Naive B cell (primary cell): ENCODE measurements at places on chromosomes 2 and 18.

DNA sequence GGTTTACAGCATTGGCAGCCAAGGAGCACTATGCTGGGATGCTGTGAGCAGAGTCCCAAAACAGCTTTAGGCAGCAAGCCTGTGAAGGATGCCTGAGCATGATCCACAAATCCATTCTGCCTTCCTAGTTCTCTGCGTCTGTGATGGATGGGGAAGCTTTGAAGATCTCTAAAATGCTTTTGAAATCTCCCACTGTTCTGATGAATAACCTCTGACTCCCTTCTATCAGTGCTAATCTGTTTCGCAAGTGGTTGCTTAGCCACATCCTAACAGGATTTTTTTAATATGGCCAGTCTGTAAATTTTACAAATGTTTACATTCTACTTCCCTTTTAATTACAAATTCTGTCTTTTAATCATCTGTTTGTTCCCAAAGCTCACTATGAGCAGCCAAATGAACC, 319.2 kb downstream of the GULP1 start:
- no peak for DNase-seq

DNA sequence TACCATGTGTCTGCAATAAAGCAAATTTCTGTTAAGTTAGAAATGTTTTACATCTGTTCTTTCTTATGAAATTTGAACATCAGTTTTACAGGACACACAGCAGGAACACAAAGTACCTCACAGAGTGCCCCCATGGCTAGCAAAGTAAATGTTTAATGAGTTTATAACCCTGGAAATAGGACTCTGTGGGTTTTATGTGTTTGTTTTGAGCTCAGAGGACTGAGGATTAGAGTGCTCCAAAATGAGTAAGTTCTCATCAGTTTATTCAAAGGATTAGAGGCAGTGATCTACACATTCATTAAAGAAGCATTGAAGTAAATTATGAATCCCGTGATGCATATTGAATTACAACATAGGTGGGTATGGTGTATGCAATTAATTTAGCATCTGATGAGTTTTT, 281.8 kb downstream of the GULP1 start:
- no peak for DNase-seq

- no peak for DNase-seq
Observed at GRCh38 chr2:27435628-27436027, 6.6 kb upstream of the KRTCAP3 start.

- DNase-seq = no peak
Observed at GRCh38 chr2:237630216-237631000, 3.0 kb downstream of the LRRFIP1 start.

- DNase-seq = no peak
Observed at GRCh38 chr2:37829202-37829601, 95.9 kb upstream of the RMDN2 start.

DNA sequence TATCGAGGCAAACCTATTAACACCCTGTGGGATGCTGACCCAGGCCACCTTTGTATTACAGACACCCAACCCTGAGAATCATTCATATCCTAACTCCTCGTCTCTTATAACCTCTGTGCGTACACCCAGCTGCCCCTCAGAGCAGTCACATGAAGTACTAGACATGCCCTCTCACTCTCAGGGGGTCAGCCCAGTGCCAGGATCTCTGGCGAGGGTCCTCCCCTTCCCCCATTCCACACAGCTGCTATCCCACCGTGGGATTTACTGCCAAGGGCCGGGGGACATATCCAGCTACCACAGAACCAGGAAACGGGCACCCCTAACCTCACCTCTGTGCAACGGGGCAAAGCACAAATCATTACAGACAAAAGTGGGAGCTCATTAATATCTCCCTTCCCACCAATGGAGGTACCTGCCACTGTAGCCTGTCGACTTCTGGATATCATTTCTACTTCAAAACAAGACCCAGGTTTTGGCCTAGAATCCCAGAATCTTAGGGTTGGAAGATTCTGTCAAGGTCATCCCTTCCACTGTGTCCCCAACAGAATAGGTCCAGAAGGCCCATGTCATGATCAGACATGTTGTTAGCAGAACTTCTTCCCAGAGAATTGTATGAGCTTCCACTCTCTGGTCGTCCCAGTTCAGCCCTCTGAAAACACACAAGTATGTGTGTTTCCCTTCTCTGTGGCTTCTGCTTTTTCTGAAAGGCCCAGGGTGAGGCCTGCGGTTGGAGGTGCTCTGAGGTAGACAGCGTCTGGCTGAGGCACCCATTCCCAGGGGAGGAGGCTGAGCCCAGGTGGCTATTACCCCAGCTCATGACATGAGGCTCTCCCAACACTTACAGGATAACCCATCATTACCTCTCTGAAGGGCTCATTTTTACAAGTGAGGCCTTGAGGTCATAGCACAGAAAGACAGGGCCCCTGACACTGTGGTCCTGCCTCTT, 1.7 kb downstream of the TMBIM1 start:
- peak; percentile 93 for DNase-seq

GRCh38 chr18:24928301-24928878, 423.6 kb downstream of the ZNF521 start:
- DNase-seq = peak; percentile 41

DNA sequence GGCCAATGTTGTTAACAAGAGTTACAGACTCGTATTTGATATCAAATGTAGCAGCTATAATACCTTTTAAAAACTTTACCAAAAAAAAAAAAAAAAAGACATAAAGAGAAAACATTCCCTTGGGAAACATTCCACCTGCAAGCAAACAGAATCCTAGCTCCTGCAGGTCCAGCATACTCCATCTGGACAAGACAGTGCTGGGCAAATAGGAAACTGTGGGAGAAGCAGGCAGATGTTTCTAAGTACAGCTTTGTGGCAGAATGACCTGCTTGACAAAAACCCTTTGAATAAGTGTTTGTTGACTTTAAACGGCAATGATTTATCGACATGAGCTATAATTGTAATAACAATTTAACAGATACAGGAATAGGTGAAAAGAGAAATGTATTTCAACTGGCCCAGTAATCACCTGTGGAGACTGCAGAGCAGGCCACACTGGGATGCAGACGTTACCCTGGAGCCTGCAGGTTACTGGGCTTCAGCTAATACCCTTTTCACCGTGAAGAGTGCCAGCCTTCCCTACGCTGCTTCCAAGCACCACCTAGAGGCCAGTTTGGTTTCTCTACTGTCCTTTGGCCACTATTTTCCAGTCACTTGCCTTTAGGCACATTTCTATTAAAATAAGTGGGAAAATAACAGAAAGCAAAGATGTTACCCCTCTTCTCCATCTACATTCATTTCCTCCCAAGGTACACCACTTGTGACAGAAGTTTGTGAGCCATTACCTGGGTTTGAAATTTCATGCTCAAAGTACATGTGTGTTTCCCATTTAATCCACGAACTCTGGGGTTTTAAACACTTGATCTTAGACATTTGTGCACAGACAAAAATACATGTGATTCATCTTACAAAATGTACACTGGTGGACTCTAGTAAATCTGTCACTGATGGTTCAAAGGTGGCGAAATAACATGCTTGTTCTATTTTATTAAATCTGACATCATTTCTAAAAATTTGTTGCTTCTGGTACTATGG, 96.9 kb upstream of the ZNF397 start:
- peak; percentile 20 for DNase-seq

DNA sequence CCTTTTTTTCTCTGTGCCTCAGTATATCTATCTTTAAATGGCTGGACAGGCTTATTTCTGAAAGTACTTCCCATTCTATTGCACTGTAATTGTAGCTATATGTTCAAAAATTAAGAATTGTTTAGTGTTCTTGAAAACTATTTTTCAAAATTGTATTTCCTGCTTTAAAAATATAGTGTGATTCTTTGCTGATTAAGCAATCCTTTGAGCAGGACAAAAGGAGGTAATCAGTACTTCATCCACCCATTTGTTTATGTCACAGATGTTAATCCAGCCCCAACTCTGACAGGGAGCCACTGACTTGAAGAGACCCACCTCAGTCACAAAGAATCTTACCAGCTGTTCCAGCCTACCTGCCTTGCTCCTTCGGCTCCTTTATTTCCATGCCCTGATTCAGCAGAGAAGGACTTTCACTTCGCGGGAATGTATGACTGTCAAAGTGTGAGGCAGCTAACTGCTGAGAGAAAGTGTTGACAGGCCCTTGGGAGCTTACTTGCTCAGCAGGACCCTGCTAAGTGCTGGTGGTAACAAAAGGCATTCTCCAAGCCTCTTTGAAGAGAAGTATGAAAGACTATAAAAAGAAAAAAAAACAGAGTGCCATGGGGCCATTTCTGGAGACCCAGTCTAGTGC, 393.3 kb upstream of the CYRIA start:
- no peak for DNase-seq

GRCh38 chr2:19886261-19886660, 15.5 kb downstream of the TTC32 start:
- no peak for DNase-seq

DNA sequence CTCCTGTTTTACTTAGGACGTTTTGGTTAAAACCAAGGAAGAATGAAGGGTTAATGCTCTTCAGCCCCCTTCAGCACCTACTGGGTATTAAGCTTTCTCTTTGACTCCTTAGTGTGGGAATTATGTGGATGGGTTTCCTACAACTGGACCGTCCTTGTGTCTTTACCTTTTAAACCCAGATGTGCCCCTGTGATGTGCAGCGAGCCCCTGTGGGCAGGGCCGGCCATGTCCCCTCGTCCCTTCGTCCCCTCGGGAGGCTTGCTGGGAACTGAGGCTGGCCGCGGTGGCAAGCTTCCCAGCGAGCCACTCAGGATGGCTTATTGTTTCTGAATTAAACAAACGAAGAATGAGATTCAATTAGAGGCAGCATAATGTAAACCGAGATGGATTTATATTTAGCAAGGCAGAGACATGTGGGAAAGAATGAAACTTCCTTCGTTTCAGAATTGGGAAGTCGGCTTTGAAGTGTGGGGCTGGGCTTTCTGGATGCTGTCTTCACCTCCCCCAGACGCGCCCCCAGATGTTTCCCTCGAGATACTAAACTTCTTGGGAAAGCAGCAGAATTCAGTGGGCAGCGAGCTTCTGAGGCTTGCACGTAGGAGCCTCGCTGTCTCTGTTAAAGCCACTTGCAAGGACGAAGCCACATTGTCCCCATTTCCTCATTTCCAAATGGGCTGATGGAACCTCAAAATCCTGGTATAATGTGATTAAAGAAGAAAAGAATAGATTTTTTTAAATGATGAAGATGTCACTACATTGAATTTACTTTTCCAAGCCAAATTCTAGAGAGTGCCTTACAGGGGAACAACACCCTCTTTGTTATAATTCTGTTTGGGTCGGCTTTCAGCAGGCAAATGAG, 146.0 kb downstream of the VAPA start:
- no peak for DNase-seq

DNA sequence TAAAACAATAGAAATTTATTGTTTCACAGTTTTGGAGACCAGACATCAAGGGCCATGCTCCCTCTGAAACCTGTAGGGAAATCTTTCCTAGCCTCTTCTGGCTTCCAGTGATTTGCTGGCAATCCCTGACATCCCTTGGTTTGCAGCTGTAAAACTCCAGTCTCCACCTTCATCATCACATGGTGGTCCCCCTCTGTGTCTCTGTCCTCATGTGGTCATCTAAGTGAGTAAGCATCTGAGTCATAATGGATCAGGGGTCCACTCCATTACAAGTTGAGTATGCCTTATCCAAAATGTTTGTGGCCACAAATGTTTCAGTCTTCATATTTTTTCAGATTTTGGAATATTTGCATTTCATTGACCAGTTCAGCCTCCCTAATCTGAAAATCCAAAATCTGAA, 5.6 kb upstream of the SGPP2 start:
- no peak for DNase-seq

GRCh38 chr2:40827392-40827791, 375.5 kb upstream of the SLC8A1 start:
- DNase-seq = no peak

DNA sequence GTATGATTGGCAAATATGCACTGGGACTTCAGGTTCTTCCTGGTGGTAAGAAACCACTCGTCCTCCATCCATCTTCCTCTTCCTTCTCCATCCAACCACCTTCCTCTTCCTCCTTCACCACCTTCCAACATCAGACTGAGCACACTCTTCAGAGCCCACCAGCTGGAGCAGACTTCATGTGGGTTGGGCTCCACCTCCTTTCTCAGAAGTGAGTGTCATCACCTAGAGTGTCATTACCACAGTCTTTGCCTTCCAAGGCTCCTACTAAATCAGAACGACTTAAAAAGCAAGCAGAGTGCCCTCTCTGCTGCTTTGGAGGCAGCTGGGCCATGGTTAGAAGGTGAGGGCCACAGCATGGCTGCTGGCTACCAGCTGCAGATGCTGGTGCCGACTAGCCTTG, 171.6 kb downstream of the SH3RF3 start:
- DNase-seq = no peak
